ENCODE measurements at places on chromosomes 2 and 18. TPM values are rescaled to one million over a fixed set of nuclear protein-coding genes. Genes with fewer than 3 reads are reported as not detected.

DNA sequence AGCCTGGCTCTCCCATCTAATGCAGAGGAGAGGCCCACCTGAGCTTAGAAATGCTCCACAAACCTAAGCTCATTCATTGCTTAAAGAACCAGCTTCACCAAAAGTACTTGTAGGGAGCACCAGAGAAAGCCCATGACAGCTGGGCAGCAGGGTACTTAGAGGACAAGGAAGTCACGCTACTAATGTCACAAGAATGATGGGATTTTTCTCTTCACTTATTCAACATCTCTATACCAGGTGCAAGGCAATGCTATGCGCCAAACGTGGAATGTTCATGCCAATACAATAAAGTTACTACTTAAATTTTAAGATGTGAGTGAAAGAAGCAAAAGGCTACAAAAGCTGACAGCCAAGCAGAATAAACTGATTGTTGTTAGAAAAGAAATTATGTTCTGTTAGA is 36.0 kb downstream of the LONRF2 start:
- DNase-seq = no peak

DNA sequence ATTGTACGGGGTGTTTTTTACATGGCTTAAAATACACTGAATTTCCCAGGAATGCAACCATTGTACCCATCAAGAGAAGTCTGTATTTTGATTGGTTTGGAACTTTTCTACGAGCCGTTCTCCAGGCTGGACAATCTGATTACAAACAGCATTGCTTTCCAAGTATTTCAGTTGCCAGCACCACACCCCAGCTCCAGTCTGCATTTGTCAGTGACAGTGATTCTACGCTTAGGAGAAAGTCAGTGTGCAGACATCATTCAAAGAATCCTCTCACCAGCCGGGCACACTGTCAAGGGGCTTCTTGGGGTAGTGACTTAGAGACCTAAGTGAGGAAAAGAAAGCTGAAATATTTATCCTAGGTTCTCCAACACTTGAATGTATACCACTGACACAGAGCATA is 194.1 kb downstream of the ANAPC1 start:
- no peak for DNase-seq

GRCh38 chr2:216082805-216083204 is 1.1 kb downstream of the TMEM169 start:
- DNase-seq = no peak

- no peak for DNase-seq
Observed at GRCh38 chr18:49566217-49566770, 4.4 kb downstream of the LIPG start.

- DNase-seq = no peak
Observed at GRCh38 chr18:76658627-76659026, 163.6 kb upstream of the ZNF516 start.

DNA sequence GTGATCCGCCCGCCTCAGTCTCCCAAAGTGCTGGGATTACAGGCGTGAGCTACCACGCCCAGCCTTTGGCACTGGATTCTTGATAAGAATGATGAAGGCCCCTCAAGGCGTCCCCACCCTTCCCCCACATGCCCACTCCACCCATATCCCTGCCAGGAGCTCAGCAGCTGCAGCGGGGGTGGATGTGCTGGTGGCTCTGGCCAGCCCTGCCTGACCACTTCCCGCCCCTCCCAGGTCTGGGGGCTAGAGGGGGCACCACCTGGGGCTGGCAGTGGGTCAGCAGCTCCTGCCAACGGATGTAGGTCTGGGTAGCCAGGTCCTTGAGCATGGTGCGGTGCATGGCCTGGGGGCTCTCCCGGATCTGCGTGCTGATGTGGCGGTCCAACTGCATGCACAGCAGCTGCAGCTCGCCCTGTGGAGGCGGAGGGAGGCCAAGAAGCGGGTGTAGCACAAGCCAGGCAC is 7.8 kb upstream of the SEMA4C start:
- DNase-seq = no peak

DNA sequence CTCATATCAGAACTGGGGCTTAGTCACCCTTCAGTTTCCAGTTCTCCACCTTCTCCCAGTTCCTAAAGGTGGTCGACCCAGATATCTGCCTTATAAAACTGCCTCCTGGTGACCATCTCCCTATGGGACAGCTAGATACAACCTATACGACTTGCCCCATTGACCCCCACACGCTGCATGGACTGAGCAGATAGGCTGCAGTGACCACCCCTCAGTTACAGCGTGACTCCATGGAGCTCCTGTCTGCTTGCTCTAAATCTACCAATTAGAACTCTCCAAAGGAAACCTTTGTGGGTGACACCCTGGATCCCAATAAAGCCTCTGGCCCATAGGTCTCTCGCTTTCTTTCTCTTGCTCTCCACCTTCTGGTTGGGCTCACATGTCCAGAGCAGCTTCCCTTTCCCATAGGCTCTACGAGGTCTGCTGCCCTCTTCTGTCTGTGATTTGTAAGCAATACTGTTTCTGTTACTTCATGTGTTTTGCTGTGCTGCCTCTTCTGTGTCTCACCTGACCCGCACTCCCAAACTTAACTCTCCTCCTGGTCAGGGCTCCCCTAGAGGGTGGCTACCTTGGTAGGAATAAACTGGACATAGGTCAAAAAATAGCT is 971.3 kb upstream of the FAM98A start:
- DNase-seq = peak; percentile 69

- DNase-seq = peak; percentile 17
Observed at GRCh38 chr2:953975-954686, 3.5 kb downstream of the SNTG2 start.

DNA sequence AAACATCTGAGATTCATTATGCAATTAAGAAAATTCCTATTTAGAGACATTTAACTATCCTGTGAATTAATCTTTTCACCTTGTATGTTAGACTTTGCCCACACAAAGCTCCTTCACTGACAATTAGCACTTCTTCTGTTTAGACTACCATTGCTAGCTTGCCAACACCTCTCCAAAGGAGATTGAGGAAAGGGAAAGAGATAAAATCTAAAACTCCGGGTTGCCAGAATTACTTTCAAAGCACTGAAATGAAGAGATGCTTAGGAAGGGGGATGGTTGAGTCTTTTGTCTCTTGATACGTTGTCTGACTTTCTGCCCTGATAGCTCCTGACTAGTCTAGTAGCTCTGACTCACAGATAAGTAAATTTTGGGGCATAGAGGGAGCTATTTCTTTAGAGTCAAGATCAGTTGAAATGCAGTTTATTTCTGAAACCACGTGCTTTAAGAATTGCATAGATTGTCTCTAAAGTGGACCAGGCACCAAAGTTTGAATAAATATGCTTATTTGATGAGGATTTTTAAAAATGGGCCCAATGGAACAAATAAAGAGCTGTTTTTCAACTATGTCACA is 74.1 kb upstream of the DSEL start:
- peak; percentile 37 for DNase-seq

GRCh38 chr2:168336786-168337388 is 89.5 kb upstream of the STK39 start:
- DNase-seq = peak; percentile 88

DNA sequence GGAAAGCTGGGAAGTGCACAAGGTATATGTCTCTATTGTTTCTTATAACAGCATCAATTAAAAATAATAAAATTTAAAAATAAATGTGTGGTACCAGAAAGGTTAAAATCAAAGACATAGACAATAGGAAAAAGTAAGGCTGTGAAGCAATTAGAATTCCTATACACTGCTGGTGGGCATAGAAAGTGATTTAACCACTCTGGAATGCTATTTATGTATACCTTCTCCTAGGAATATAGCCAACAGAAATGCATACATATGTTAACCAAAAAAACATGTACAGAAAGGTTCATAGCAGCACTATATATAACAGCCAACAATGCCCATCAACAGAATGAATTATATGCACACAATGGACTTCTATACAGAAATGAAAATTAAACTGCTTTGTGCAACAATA is 43.0 kb downstream of the WDSUB1 start:
- DNase-seq = peak; percentile 36

GRCh38 chr2:108633409-108633808 is 85.9 kb upstream of the RANBP2 start:
- no peak for DNase-seq

- peak; percentile 49 for DNase-seq
Observed at GRCh38 chr2:196660244-196660643, 20.7 kb downstream of the CCDC150 start.

DNA sequence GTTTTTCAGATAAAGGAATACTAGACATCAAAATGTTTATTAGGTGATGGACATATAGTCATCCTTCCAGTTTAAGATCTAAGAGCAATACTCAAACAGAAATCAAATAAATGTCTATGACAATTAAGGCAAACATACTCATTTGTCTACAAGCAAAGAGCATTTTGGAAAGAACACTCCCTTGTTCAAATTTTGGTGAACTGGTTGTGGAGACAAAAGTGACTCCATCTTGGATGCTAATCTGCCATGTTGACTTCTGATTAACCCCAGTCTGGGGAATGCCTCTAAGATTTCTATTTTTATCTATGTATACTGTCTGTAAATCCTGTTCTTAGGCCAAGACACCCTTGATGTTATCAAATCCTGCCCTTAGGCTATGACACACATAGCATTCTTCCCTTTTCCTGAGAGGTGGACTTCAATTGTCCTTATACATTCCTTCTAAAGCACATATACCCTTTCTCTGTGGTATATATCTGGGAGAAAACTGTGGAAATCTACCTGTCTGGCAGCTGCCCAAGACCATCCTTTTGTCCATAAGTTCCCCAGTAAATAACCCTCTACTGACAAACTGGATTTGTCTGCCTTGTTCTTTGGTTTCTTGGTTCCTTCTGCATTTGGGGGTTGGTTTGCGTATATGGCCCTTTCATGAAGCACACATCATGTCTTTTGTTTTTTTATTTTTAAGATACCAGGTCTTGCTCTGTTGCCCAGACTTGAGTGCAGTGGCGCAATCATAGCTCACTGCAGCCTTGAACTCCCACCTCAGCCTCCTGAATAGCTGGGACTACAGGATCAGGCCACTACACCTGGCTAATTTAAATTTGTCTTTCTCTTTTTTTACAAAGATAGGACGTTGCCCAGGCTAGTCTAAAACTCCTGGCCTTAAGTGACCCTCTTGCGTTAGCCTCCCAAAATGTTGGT is 12.5 kb upstream of the PLEKHM3 start:
- no peak for DNase-seq

DNA sequence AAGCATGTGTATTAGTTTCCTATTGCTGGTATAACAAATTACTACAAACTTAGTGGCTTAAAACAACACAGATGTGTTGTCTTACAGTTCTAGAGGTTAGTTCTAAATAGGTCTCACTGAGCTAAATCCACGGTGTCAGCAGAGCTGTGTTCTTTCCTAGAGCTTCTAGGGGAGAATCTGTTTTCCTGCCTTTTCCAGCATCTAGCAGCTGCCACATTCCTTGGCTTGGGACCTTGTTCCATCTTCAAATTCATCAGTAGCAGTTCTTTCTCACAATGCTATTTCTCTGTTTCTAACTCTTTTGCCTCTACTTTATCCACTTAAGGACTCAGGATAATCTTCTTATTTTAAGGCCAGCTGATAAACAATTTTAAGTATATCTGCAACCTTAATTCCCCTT is 32.2 kb upstream of the CREB1 start:
- DNase-seq = no peak

DNA sequence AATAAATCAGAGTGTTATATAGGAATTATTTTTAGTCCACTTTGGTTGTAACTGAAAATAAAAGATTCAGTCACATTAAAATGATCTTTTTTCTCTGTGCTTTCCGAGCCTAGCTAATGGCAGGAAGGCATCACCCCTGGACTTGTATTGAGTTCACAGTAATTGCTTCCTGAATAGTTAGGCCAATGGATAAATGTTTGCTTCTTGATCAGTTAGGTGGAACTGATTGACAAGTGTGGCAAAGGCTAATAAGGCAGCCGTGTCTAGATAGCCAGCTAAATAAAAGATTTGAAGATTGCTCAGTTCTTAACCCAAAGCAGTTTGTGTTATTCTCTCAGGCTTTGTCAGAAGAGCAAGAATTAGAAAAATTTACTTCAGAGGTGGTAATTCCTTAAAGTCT is 20.8 kb downstream of the FAM171B start:
- no peak for DNase-seq

DNA sequence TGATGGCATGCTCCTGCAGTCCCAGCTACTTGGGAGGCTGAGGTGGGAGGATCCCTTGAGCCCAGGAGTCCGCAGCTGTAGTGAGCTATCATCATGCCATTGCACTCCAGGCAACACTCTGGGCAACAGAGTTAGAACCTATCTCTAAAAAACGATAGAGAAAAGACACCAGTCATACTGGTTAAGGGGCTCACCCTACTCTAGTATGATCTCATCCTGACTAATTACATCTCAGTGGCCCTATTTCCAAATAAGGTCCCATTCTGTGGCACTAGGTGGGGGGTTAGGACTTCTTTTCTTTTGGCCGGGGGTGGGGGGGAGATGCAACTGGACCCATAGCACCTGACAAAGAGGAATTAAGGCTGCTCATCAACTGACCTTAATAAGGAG is 163.2 kb upstream of the NCK2 start:
- peak; percentile 43 for DNase-seq

DNA sequence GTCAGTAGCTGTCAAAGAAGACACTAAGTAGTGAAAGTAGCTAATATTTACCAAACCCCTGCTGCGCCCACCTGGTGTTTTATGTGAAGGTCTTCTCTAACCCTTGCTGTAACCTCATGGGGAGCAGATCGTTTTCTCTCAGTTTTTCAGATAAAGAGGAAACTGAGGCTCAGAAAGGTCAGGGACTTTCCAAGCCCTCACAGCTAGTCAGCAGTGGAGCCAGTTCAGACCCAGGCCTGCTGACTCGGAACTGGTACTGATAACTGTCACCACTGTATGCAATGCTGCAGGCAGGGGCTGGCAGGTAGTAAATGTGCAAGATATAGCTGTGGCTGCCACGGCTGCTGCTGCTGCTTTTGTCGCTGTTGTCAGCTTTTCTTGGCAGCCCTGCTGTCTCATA is 69.1 kb downstream of the LRRFIP1 start:
- no peak for DNase-seq

DNA sequence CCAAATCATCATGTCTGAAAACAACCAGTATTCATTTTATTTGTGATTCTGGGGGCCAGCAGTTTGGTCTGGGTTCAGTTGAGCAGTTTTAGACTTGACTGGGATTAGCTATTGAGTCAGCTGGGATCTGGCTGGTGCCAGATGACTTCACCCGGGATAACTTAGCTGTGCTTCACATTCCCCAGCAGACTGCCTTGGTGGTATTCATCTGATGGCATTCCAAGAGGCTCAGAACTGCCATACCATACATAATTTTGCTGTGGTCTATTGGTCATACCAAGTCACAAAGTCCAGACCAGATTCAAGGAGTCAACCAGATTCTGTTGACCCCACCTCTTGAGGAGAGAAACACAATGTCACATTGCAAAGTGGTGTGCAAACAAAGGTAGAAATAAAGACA is 7.8 kb upstream of the FSHR start:
- no peak for DNase-seq

DNA sequence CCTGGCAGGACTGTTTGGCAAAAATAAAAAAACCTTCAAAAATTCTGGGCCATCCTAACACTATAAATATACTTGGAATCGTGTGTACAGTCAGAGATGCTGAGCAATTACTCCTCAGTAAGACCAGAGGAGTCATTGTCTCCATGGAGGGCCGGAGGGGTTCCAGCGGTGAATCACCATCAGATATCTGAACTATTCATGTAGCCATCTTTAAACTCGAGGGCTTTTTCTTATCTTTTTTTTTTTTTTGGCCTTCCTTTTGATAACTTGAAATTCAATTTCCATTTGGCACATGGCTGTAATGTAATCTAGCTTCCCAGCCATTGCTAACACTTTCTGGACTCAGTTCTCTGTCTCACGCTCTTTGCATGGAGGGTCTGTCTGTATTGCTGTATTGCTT is 7.4 kb upstream of the FHL2 start:
- DNase-seq = peak; percentile 75

The LINC00305 gene
- not detected for total RNA-seq

The IL1R1 gene
- 1.6 TPM for total RNA-seq

The GNAL gene
- total RNA-seq = 8.8 TPM

The IL1RN gene
- 71.9 TPM for total RNA-seq

The UGT1A8 gene
- total RNA-seq = under 0.01 TPM

The SAP130 gene
- 1.6 TPM for total RNA-seq

The MRPL30 gene
- total RNA-seq = 21.5 TPM

The TMEM150A gene
- 9.2 TPM for total RNA-seq
